ENCODE measurements at places on chromosomes 11 and 22. TPM values are rescaled to one million over a fixed set of nuclear protein-coding genes. Genes with fewer than 3 reads are reported as not detected.

Gene KCNE3
- 9.7 TPM for polyA plus RNA-seq

Gene MUC5B
- polyA plus RNA-seq = 0.40 TPM

Gene ANO3
- polyA plus RNA-seq = 0.42 TPM

Gene KCNJ1
- polyA plus RNA-seq = 0.83 TPM

Gene LRRC32
- polyA plus RNA-seq = 40.4 TPM

Gene TEAD1
- polyA plus RNA-seq = 92.5 TPM

Gene MCHR1
- polyA plus RNA-seq = 0.31 TPM
